Right ventricle myocardium inferior (tissue), 1 donor: ENCODE measurements at places on chromosomes 6 and 20.

DNA sequence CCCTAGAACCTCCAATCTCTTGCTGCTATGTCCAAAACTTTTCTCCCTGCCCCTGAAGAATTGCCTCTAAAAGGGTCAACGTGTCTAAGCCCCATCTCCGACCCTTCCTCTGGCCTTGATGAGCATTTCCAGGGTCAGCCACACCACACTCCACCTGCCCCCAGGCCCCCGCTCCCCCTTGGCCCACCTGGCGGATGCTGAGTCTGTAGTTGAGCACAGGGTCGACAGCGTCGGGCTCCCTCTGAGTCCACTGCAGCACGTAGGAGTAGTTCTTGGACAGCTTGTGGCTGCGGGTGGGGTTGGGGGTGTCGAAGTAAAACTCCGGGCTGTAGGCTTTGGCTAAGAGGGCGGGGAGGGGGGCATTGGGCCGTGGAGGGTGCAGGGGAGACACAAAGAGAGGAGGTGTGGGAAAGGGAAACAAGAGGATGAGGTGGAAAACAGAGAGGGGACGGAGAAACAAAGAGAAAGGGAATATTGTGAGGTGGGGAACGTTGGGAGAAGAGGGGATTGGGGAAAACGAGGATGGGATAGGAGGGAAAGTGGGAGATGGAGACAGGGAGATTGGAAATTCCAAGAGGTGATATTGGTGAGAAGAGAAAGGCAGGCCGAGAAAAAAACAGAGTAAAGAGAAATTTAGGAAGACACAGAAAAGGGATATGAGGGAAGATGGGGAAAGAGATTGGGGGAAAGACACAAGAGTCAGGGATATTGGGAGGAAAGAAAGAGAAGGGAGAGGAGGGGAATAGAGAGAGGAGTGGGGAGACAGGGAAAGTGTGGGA is 50.5 kb downstream of the MDGA1 start:
- no peak for DNase-seq

GRCh38 chr6:14365393-14365792 is 247.8 kb downstream of the CD83 start:
- DNase-seq, result no peak

- DNase-seq, result no peak
Measured at GRCh38 chr20:58655328-58656107, 4.4 kb downstream of the STX16 start.

DNA sequence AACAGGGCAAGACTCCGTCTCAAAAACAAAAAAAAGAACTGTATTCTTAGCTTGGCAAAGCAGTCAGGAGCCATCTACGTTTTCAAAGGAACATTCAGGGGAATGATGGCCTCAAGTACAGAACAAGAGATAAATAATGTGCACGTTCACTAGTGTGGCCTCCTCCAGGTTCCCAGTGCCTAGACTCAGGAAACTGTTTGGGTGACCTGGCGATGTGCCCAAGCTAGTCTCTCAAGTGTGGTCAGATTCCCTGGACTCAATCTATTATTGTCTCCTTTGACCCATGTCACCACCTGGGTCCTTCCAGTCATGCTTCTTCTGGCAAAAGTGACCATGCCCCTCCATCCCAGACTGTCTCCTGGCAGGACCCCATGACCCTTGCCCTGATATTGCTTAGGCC is 23.7 kb downstream of the TRAF3IP2 start:
- no peak for DNase-seq

- no peak for DNase-seq
Measured at GRCh38 chr6:27825025-27825793, 87.0 kb downstream of the OR2B2 start.

DNA sequence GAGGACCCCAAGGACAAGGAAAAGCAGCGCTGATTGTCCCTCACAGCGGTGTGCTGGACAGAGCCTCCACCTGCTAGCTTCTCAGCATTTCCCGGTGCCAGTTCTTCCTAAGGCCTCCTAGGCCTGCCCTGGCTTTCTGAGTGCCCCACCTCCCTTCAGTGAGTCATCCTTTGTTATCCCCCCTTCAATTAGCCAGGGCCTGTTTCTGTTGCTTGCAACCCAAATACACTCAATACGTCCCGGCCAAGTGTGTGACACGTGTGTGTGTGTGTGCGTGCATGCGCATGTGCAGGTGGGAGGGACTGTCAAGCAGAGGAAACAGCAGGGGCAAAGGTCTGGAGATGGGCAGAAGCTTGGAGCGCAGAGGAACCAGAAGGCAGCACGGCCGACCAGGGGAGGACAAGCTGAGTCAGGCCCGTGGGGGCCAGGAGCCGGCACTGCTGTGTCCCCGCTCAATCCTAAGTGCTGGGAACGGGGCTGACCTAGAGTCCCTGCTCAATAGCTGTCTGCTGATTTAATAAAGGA is 159.8 kb downstream of the PREX1 start:
- DNase-seq, result peak; percentile 54

GRCh38 chr6:99432877-99433276 is 7.8 kb upstream of the PNISR start:
- no peak for DNase-seq

GRCh38 chr6:36129941-36130666 is at the start of gene MAPK13:
MAPK13 (plus strand) TSS chr6:36130513; CDS start chr6:36130583, 70 bp downstream.
- DNase-seq, result no peak

DNA sequence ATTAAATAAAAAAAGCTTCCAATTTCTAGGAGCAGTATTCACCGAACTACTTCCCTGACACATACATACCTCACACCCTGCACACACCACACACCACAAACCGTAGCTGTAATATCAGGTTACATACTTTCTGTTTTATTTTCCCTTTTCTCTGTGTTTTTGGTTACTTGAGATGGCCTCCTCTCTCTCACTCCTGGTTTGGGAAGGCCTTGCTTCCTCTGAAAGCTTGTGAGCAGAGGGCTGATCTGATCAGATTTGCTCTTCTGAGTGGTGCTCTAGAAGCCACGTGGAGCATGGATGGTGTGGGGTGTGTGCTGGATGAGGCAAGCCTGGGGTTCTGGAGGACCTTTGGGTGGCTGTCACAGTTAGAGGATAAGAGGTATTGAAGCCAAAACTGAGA is 20.9 kb downstream of the UTRN start:
- no peak for DNase-seq

DNA sequence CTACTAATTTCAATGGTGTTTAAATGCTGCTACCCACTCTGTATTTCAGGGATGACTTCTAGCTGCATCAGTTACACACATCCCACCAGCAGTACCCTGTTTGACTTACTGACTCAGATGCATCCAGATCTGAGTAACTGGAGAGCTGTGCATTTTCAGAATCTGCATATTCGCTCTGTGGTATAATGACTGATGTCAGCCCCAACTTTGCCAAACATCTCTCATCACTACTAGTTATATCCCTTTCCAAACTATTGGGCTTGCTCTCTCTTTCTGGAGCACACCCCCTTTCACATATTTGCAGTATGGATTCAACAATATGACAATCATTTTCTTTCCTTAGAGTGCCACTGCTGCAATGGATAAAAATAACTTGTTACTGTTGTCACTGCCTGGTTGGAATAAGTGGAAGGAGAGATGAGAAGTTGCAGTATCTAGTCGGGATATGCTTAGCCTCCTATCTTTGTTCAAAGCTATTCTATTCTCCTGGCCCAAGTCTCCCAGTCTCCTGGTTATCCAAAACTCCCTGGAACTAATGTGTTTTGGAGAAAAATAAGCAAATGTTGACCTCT is 3.3 kb upstream of the RSPO3 start:
- DNase-seq, result no peak

GRCh38 chr20:37385659-37386504 is 39.9 kb downstream of the SRC start:
- DNase-seq, result peak; percentile 70

- DNase-seq, result no peak
Measured at GRCh38 chr6:105711216-105711615, 308.3 kb upstream of the PREP start.

- no peak for DNase-seq
Measured at GRCh38 chr6:156934069-156934460, 156.9 kb downstream of the ARID1B start.

DNA sequence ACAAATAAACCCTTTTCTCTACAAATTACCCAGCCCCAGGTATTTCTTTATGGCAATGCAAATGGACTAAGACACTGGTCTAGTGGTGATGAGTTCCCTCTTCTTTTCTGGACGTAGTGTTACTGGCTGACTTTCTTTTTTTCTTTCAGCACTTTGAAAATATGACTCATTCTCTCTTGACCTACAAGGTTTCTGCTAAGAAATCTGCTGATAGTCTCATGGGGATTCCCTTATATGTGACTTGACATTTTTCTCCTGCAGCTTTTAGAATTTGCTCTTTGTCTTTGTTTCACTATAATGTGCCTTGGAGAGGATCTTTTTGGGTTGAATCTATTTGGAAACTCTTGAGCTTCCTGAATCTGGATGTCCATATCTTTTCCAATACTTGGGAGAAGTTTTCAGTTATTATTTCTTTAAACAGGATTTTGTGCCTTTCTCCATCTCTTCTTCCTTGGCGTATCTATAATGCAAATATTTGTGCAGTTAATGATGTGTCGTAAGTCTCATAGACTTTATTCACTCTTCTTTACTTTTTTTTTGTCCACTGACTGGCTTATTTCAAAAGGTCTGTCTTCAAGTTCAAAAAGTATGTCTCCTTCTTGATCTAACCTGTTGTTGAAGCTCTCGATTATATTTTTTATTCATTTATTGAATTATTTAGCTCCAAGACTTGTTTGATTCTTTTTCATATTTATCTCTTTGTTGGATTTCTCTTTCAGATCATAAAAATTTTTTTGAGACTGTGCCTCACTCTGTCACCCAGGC is 42.2 kb upstream of the TPD52L1 start:
- DNase-seq, result no peak

DNA sequence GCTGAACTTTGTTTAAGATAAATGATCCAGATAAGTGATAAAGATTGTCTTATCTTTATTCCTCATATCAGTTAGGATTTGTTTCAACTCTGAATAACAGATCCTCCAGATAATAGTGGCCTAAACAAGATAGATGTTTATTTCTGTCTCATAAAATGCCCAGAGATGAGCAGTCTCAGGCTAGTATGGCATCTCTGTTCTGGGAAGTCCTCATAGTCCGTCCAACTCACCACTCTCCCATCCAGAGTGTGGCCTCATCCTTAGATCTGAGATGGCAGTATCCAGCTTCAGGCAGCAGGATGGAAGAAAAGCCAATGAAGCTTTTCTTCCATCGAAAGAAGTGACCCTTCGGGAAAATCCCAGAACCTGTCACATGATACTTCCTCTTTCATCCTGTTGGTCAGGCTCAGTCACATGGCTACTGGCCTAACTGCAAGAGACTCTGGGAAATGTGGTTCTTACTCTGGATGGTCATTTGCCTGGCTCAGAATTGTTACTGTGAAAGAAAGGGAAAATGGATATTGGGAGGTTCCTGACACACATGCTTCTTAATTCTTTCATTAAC is 29.4 kb upstream of the TAGAP start:
- no peak for DNase-seq

DNA sequence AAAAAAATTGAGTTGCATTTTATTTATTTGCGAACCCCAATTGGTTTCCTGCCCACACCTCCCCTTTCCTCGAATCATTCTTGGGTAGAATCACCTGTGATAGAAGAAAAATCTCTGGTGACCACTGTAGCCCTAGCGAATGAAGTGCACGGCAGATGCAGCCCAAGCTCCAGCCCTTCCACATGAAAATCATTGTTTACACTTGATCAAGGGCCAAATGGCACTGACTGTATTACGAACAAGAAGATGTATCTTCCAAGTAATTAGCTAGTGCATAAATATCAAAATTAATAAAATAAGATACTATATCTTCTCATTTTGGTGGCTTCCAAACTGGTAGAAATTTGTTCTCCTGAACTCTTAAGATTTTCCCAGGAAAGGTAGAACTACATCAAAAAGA is 93.4 kb upstream of the ARID1B start:
- no peak for DNase-seq

- no peak for DNase-seq
Measured at GRCh38 chr6:119233312-119233984, 116.1 kb downstream of the MAN1A1 start.

GRCh38 chr6:54018722-54019121 is 92.5 kb upstream of the MLIP start:
- DNase-seq, result no peak

GRCh38 chr20:8344106-8344505 is 212.0 kb downstream of the PLCB1 start:
- DNase-seq, result no peak

- no peak for DNase-seq
Measured at GRCh38 chr20:31676609-31676989, 38.9 kb downstream of the COX4I2 start.

- no peak for DNase-seq
Measured at GRCh38 chr6:40188931-40189330, 254.7 kb upstream of the MOCS1 start.

DNA sequence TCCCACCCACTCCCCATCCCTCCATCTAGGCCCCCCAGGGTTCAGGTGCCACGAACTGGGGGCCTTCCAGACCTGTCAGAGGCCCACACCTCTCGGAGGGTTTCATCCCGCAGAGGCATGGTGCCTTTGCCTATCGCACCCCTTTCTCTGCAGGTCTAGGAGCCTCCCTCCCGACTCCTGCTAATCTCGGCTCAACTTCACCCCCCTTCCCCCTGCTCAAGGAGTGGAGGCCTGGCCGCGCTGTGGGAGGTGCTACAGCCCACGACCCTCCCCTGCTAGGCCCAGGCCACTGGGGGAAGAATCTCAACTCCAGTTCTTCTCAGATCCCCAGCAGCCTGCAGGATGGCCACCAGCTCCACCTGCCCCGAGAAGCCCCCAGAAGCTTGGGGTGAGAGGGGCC is at the start of gene TULP1:
Gene TULP1 (minus strand): TSS at position 157 of the 400 bp plus-strand sequence. CDS start 38 bp downstream, at position 119.
- DNase-seq, result no peak

DNA sequence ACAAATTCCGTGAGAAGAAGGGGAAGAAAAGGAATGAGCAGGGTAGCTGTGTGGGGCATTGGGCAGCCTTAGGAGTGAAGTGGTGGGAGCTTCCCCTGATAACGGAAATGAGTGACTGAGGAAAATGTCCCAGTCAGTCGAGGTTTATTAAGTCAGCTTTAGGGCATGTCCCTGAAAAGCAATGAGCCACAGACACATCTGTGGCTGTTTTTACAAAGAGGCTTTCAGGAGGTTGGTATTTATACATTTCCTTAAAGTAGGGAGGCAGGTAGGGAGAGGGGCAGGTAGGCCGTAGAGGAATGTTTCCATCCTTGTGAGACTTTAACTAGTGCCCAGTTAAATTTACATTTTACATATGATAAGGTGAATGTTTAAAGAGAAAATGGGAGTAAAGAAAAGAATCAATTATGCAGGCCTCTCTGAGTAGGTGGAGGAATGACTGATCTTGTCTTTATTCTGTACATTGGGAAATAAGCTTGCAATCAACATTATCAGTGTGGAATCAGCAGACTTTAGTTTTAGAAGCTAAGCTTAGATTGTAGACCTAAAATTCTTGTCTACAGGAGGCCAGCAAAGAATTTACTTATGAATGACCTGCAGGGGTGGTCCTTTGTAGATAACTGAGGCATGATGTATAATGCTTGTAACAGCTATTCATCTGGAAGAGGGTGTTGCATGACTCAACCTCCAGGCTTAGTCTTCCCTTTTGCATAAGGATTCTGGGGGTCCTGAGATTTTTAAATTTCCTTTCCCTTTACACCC is 18.5 kb downstream of the SLC22A2 start:
- no peak for DNase-seq
